NCI-H774 (cell line): ENCODE measurements at places on chromosomes 1 and 21.

- DNase-seq = no peak
These were observed 655 bp downstream of the COL6A1 start for GRCh38 chr21:45982092-45982757.

DNA sequence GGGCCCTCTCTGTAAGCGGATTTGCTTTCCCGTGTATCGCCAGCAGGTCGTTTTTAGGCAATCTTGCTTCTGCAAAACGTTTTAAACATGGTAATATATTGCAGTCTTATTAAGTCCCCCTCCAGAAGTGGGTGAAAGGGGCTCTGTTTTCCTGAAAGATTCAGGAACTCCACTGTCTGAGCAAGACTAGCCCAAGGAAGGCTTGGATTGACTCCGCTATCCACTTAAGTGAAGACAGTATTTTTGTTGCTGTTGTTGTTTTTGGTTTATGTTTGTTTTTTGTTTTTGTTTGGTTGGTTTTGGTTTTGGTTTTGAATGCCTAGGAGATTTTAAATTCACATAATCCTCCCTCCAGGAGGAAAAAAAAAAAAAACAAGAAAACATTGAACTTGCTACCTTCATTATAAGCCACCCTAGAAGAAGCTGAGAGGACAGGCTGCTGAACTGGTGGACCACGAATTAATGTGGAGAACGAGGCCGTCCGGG is 29.1 kb upstream of the NFIA start:
- DNase-seq = no peak

DNA sequence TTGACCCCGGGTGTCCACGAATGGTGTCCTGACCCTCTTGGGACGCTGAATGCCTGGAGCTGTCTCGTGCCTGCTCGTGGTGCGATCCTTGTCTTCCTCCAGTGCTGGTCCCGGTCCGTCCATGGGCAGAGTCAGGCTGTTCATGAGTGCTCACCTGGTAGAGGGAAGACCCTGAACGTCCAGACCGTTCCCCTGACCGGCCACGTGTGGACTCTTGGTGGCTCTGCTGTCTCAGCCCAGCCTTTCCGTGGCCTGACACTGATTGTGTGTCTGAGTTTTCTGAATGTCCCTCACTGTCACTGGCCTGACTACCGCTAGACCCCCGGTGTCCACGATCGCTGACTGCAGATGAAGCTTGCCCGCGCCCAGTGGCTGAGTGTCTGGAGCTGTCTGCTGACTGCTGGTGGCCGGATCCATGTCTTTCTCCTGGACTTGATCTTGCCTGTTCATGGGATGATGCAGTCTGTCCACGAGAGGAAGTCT is 11.7 kb downstream of the FLG start:
- no peak for DNase-seq

DNA sequence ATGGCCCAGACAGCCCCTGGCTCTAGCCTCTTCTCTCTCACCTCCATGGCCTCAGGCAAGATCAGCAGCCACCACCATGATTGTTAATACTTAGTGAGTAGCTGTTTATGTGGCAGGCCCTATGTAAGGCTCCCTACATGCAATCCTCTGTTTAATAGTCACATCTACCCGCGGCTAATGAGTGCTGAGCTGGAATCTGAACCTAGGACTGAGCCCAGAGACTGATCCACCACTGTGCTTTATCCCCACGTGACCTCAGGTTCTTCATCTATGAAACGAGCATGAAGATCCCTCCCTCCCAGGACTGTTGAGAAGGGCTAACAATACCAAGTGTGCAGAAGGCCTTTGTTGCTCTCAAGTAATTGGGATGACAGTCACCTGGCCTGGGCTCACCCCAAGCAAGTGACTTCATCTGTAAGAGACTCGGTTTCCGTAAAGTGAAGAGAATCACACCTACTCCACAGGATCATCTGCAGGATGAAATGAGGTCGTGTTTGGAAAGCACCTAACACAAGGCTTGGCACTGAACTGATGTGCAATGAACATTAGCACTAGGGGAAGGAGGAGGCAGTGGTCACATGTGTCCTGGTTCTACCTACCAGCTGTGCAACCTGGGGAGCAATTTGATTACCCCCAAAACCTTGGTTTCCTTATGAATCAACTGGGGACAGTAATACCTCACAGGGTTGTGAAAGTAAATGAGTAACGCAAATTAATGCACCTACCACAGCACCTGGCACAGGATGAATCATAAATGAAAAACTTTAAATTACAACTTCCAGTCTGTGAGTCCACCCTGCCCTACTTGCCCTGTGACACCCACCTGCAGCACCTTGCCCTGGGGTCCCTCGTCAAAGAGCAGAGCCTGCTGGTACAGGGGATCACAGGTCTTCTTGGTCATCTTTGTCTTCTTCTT is 37.2 kb downstream of the RIMS3 start:
- DNase-seq = no peak

DNA sequence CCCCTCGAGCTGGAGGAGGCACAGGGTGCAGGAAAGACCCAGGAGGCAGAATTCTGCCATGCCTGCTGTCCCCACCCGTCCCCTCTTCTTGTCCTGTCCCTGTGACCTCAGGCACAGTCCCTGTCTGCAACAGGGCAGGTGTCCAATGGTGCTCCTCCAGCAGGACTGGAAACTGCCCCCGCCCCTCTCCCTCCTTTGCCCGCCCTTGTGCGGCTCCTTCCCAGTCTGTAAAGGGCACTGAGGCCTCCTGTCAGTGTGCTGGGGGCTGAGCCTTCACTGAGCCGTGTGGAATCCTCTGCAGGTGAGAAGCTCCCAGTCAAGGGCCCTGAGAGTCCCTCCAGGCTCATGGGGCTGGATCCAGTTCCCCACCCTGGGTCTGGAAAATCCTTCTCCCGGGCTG is 28.9 kb downstream of the PRDM16 start:
- no peak for DNase-seq

DNA sequence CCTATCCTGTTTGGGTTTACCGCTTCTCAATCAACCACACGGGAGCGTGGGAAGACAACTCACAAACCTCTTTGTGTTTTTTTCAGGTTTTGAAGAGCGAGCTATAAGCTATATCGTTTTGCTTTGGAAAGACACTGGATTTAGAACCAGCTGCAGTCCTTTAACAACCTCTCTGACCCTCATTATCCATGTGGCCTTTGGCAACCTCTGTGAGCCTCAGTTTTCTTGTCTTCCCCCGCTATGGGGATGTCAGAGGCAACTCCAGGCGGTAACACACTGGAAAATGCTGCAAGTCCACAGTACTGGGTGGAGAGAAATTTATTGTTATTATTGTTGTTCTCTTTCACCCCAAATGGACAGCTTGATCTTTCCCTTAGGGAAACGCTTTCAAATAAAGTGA is 100.0 kb downstream of the ETS2 start:
- DNase-seq = no peak

DNA sequence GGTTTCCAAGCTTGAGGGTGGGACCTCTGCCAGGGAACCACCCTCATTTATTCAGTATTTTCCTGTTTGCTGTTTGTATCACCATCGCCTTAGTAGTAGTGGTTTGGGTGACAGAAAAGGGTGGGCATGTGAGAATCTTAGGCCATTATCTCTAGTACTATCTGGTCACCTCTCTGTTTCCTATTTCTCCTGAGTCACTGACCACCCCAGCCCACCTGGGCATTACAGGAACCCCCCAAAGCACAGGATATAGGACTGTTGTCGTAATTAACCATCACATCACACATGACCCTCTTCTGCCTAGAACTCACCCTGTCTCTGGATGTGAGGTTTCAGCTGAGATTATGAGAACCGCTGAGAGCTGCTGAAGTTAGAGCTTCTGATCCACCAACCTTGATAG is 60.4 kb downstream of the IL23R start:
- no peak for DNase-seq

DNA sequence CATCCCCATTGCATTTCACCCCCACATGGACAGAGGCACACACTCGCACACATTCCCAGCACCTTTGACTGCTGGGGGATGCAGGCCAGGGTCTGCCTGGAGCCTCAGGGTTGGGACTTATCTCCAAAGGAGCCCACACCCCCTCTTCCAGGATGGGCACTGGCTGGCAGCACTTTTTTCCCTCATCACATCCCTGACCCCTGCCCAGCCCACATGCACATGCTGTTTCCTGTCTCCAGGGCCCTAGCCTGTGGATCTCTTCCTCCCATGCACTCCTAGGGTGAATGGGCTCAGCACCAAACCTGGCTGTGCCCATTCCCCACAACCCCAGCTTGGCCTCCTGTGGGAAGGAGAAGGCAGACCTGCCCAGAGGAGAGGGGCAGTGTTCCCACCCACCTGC is 59.3 kb downstream of the STUM start:
- DNase-seq = no peak

DNA sequence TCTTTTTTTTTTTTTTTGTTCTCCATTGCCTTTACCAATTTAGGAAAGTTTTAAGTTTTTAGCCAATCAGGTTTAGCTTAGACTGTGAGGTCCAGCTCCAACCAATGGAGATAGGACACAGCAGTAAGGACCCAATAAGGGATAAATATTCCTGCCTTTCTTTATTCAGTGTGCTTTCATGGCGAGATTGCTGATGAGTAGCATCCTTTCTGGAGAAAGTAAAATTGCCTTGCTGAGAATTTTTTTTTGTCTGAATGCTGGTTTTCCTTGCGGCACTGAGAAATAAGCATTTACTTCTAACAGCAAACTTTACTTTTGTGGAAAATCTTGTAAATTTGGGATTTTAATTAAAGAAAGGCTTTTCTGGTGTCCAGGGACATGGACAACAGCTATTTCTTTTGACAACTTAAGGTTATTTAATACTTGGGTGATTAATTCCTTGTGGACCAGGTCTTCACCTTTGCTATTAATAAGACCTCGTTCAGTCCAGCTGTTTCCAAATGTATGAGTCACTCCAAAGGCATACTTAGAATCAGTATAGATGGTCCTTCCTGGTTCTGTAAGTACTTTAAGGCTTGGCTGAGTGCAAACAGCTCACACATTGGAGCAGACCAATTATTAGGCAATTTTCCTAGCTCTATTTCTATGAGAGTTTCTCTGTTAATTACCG is 54.1 kb downstream of the SERINC2 start:
- no peak for DNase-seq

GRCh38 chr1:42737257-42737656 is 2.8 kb downstream of the CLDN19 start:
- no peak for DNase-seq

GRCh38 chr1:43582162-43582566 is 51.5 kb downstream of the PTPRF start:
- DNase-seq = no peak

GRCh38 chr1:48462716-48463302 is 9.2 kb downstream of the SPATA6 start:
- no peak for DNase-seq

DNA sequence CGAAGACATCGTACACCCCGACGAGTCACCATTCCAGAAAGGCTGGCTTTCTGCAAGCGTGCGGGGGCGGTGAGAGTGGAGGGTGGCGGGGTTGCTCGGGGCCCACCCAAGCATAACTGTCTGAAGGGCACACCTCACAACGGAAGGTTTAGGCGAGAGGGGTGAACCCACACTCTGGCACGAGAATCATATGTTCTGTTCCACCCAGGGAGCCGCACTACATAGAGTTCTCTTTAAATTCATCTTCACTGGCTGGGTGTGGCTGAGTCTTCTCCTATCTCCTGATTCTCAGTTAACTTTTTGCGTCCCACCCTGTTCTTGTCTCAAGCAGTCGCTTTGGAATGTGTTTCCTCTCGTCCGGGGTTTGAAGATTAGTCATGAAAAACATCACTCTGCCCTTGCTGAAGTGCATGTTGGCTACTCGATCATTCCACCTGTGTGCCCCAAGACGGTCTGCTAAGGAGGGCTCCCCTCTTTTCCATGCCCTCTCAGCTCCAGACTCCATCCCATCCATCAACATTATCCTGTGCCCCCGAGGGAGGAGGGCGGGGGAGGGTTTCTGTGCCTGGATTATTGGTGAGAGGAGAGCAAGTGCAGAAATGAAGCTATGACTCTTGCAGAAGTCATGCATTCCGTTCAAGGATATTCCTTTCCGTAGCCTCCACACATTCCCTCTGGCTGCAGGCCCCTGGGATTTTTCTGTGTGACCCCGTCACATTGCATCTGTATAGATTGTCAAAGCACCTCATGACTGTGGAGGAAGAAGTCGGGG is 53.5 kb upstream of the CD34 start:
- DNase-seq = no peak

DNA sequence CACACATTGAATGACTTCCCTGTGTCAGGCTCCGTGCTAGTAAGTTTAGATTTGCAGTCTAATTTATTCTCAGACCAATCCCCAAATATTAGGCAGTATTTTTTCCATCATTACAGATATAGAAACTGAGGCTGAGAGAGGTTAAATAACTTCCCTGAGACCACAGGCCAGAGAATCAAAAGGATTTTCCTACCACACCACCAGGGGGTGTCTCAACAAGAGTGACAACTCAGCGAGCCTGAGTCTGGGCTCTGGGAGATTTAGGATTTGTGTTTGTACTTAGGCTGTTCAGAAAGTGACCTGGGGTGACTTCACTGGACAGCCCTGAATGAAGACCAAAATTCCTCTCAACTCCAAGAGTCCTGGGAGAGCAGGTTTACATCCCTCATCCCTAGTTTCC is 13.3 kb upstream of the LCE5A start:
- no peak for DNase-seq

DNA sequence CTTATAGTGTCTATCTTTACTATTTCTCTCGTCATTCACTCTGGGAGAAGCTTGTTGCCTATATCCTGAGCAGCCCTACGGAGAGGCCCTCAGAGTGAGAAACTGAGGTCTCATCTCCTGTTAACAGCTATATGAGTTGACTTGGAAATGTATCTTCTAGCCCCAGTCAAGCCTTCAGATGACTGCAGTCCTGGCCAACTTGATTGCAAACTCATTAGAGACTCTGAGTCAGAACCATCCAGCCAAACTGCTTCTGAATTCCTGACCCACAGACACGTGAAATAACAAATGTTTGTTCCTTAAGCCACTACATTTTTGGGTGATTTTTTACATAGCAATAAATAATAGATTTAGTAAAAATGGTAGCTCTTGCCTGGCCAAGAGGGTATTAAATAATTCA is 3.9 kb upstream of the ZBED6 start:
- no peak for DNase-seq

DNA sequence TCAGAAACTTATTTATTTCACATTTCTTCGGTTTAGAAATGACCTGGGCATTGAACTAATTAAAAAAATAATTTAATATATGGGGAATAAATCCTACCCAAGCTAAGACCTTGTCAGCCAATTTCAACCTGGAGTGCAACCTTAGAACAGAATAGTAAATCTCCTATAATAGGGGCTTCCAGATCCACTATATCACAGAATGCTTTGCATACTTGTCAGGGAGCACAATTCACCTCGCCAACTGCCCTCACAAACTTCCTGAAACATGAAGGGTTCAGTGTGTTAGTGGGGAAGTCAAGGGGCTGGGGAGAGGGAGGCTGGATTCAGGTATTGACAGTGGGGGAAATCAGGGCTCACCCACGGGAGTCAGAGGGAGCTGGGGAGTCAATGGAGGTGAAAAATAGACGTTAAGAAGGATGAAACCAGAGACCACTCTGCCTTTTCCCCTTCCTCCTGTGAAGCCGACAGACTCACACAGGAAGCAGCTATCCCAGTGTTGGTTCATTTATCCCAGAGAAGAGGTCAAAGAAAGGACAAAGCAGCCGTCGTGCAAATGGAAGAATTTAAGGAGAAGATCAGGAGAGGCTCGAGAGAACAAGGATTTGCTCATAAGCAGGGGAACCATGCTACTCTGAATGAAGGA is 453.3 kb downstream of the NUF2 start:
- DNase-seq = no peak

- no peak for DNase-seq
These were observed 28.9 kb downstream of the MAP10 start for GRCh38 chr1:232834066-232834465.
